DND-41 (cell line): ENCODE measurements at places on chromosomes 11 and 22.

DNA sequence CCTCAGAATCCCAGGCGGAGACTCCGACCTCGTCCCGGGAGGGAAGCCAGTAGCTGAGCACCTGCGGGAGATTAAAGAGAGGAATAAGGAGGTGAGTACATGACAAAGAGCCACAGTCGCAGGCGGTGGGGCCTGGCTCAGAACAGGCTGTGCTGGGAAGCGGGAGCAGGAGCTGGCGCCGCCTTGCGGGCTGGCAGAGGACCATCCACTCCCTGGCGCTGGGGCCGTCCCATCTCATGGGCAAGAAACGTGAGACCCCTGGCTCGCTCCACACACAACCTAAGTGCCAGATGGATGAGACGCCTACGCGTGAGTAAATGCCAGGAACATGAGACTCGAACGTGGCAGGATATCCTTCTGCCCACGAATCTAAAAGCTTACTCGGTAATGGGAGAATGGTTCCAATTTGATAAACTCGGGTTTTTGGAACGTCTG, 6.3 kb downstream of the CEND1 start:
- no peak for DNase-seq

GRCh38 chr11:71268706-71269321, 16.4 kb upstream of the SHANK2 start:
- DNase-seq, result no peak

- DNase-seq, result no peak
Measured at GRCh38 chr11:2466069-2466801, 21.4 kb downstream of the KCNQ1 start.

GRCh38 chr22:19290400-19291217, 910 bp downstream of the CLTCL1 start:
- no peak for DNase-seq

DNA sequence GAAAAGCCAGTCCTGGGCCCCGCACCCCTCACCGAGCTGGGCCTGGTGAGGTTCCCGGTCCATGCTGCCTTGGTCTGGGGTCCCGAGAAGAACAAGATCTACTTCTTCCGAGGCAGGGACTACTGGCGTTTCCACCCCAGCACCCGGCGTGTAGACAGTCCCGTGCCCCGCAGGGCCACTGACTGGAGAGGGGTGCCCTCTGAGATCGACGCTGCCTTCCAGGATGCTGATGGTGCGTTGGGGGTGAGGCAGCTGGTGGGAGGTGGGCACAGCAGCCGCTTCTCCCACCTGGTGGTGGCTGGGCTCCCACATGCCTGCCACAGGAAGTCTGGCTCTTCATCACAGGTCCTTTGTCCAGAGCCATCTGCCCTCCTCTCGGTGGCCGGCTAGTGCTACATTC, 4.5 kb upstream of the SMARCB1 start:
- DNase-seq, result no peak

- DNase-seq, result no peak
Measured at GRCh38 chr22:35914665-35915476, 113.8 kb downstream of the RBFOX2 start.

DNA sequence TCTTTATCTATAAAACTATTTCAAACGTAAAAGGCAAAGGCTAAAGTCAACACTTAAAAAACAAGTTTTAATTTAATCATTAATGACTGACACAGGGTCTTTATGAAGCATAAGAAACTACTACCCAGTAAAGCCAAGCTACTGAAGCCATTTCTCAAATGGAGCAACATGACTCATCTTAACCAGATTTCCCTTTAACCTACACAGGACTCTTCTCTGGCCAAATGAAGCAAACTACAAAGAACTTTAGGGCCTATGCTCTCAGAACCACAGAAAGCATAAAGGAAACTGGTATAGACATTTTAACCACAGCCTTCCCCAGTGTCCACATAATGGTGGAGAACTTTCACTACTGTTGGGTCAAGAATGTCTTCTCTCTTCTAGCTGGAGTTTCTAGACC, 34.7 kb downstream of the ALG9 start:
- no peak for DNase-seq

DNA sequence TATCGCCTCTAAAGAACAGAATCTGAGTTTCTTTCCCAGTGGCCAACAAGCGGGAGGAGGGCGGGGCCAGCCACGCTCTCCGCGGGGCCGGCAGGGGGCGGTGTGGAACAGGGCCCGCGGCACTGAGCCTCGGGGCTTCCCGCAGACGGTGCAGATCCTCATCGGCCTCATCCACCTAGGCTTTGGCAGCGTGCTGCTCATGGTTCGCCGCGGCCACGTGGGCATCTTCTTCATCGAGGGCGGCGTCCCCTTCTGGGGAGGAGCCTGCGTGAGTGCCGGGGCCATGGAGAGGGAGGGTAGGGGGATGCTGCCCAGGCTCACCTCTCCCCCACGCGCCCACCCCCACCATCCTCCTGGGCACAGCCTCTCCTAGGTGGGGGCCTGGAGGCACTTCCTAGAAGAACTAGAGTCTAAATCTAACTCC, 10.7 kb downstream of the MS4A15 start:
- no peak for DNase-seq

DNA sequence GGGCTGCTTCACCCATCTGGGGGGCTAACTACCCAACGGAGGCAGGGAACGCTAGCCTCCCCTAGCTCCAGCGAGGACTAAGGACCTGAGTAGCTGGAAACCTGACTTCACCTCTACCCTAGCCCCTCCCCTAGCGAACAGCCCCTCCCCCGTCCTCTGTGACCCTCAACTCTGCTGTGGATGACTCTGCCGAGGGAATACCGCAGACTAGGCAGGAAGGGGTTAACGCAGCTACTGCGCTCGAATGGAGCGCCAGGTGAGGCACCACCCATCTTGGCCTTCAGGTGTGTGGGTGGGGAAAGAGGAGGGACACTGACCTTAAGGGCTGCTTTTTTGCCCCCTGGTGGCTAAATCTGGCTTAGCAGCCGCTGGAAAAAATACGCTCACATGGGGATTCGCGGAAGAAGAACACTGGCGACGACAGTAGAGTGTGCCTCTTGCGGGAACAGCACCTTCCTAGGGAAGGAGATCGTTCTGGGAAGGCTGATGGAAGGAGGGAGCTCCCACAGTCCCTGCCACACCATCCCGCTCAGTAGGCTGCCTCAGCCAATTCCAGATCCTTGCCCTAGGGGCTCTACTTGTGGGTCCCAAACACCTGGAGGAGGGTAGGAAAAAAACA, 4.5 kb upstream of the BCL9L start:
- DNase-seq, result peak; percentile 80

DNA sequence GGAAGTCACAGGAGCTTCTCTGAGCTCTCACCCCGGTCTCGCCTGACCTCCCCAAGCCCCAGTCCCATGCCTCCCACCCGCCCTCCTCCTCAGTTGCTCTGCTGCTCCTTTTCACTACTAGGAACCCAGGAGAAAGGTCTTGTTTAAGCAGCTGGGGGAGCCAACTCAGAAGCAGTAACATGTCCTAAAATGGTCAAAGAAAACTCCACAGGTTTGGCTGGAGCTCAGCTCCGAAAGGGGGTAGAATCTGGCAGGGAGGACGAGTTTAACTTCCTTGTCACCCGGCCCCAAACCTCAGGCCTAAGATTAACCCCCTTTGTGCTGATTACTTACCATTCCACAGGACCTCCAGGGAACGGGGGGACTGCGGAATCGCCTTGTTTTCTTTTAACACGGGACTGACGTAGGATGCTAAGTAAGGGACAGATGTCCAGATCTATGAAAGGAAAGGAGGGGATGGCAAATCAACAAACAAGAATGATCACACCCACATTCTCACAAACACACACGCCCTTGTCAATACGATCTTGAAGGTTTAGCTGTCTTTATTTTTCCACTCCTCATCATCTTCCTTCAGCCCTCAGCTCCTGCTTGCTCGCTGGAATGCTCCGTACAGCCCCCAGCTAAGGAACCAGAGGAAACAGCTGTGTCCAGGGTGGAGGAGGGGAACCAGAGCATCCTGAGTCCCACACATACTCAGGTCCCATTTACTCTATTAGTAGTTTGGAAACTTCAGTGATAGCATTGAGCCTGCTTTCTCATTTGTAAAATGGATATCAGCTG, 13.5 kb downstream of the PCSK7 start:
- DNase-seq, result no peak

- DNase-seq, result no peak
Measured at GRCh38 chr22:50630376-50630775, 2.4 kb upstream of the ARSA start.

DNA sequence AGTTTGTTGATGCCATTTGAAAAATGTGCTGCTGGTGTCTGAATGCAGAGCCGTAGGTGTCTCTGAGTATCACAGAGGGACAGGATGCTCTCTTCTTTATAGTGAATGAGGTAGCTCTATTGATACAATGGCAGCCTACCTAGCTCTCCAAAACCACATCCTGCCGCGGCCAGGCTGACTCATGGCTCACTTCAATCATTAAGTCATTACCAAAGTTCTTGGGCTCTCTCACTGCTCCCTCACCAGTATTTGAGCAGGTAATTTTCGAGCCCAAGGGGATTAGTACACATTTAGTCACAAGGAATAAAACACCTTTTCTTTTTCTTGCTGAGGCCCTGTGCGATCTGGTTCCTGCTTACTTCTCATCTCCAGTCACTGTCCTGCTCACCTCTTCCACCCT, 509.0 kb upstream of the LARGE1 start:
- peak; percentile 16 for DNase-seq

- no peak for DNase-seq
Measured at GRCh38 chr11:1559111-1559951, 12.7 kb downstream of the DUSP8 start.

DNA sequence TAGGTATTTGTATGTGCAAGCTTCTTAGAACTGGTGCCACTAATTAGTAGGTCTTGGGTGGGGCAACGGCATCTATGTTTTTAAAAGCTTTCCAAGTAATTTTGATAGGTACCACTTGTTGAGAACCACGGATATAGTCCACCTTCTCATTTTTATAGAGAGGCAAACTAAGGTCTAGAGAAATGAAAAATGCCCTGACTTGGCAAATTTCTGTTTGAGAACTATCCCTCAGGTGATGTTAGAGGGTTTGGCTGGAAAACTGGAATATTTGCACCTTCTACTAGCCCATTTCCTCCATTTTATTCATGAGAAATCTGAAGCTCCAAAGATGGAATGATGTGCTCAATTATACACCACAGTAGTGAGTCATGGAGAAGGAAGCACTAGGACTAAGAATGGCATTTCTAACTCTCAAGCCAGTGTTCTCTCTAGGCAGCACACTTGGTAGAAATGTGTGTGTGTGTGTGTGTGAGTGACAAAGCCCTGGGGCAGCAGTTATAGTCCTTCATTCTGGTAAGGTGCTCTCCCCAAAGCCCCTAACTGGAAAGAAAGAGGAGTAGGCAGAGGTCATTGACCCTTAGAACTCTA, 1.8 kb upstream of the TMEM86A start:
- DNase-seq, result no peak

- no peak for DNase-seq
Measured at GRCh38 chr11:81253244-81253643, 1480.4 kb downstream of the FAM181B start.

DNA sequence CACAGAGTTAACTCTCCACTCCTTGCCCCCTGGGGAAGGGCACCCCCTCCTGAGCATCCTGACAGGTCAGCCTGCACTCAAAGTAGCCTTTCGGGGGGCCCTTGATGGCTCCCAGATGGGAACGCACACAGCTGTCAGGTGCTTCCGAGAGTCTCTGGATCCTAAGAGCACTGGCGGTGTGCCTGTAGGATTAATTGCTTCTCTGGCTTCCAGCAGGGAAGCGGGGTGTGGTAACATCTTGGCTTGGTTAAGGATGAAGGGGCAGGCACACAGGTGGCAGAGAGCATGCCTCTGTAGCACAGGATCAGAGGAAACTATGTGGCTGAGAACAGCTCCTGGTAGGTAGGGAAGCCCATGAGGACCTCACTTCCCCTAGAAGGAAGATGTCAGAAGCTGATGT, 199.8 kb downstream of the MIAT start:
- no peak for DNase-seq

DNA sequence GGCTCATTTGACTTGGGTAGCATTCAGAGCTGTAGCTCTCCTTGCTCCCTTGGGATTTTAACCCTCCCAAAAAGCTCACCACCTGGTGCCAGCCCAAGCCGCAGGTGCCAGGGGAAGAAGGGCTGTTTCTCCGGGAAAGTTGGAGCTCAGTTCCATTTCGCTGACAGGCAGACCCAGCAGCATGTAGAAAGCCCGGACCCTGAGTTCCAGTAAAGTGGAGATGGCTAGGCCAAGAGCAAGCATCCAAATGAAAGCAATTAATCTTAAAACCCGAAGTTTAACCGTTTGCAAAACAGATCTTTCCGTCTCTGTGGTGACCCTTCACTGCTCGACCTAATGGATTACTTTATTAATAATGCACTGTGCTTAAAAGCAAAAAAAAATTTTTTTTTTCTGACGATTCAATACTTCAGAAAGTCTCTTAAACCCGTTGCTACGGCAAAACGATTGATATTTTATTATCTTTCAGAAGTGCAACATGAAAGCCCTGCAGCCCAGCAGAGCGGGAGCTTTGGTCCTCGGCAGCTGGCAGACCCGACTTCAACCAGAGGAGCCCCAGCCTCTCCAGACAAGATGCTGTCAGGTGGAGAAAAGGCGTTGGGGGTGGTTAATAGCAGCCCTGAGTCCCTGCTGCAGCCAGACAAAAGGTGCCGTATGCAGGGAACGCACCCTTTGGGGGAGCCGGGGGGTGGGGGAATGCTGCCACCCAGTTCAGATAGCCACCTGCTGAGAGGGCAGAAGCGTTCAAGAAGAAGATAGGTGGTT, 3.3 kb downstream of the LMO1 start:
- DNase-seq, result no peak

DNA sequence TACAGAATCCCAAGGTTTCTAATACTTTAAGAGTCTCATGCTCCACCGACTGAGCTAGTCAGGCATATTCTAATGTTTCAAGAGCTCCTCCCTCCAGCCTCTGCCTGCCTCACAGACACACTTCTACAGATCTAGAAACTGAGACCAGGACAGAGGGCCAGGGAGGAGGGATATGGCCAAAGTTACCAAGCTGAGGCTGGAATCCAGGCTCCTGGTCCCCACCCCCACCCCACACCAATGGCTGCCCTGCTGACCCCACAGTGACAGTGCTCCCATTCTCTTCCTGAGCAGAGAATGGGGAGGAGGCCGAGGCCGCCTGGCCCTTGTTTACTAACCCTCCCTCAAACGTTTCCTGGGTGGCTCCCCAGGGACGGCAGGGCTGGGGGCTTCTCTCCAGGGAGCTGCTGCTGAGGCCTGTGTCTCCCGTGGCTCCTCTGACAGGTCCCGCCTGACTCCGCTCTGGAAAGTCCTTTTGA, 2.2 kb downstream of the PLEKHB1 start:
- no peak for DNase-seq

DNA sequence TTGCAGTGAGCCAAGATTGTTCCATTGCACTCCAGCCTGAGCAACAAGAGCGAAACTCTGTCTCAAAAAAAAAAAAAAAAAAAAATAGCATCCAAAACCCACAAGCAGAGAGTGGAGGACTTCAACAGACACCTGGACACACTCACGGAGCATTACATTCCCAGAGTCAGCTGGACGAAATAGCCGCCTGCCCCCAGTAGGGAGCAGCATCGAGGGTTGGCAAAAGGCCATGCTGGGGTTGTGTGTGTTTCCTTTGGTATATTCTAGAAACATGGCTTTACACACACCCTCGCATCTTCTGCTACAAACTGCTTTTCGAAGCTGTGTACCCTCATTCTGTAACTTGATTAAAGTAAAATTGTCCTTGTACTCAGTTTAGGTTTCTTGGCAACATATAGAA, 5.3 kb downstream of the ADA2 start:
- peak; percentile 30 for DNase-seq

- no peak for DNase-seq
Measured at GRCh38 chr22:34943830-34944229, 122.1 kb upstream of the ISX start.

- DNase-seq, result no peak
Measured at GRCh38 chr22:19480173-19480568, 451 bp downstream of the CDC45 start.
